CD4-positive, alpha-beta T cell treated with Interleukin-4 for 1 hour (primary cell): ENCODE measurements at places on chromosomes 16 and 17.
A peak's percentile ranks its signal among the peaks of the same experiment; 100 is the strongest.

GRCh38 chr17:15462976-15463772, 4.2 kb downstream of the CDRT4 start:
- DNase-seq: no peak

GRCh38 chr17:69547947-69548346, 133.4 kb downstream of the MAP2K6 start:
- DNase-seq: no peak

GRCh38 chr16:71467810-71468209, 5.8 kb upstream of the ZNF23 start:
- peak; percentile 21 for DNase-seq

DNA sequence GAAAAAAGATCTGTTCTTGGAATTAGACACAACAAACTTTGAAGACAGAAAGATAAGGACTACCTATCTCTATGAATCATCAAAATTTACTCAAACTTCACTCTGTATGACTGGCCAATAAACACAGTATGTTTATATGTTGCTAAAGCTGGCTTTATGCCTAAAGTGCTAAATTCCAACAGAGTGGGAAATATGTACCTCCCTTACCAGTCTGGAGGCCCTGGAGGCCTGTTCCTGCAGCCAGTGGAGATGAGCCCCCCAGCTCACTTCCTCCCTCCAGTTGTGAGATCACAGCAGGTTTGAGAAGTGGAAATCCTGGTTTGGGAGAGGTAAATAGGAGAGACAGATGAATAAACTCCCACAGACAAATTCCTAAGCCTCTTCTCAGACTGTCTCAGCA, 9.0 kb downstream of the ZNF23 start:
- DNase-seq: no peak

GRCh38 chr16:86578061-86578599, at the start of gene FOXL1:
FOXL1 (plus strand) TSS chr16:86578549; CDS start chr16:86578724, 175 bp downstream.
- no peak for DNase-seq

DNA sequence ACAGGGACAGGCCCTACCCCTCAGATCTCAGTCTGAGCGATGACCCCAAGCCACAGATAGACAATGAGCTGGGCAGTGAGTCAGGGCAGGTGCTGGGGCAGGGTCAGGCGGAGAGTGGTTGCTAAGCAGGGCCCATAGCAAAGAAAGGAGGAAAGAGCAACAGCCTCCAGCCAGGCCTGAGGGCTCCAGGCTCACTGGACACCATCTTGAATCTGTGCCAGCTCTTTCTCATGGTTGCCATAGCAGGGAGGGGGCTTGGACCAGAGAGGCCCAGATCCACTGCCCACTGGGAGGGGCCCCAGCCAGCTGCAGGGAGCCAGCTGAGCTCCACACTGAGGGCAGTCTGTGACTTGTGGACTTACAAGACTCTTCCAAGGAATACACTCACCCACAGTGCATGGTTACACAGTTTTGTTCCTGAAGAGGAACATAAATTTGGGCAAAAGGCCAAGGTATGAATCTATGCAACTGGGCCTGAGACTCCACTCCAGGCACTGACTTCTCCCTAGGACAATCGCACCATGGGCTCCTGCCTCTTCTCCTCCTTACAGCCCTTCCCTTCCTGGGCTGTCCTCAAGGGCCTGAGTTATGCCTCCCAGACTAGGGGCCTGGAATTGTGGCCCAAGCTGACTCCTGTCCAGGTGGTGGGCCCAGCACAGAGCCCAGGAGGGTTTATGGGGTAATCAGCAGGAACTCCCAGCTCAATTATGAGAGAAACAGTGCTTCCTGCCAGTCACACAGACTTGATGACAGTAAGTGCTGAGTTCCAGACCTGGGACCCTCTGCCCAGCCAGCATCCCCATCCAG, 59.9 kb downstream of the BEAN1 start:
- no peak for DNase-seq

DNA sequence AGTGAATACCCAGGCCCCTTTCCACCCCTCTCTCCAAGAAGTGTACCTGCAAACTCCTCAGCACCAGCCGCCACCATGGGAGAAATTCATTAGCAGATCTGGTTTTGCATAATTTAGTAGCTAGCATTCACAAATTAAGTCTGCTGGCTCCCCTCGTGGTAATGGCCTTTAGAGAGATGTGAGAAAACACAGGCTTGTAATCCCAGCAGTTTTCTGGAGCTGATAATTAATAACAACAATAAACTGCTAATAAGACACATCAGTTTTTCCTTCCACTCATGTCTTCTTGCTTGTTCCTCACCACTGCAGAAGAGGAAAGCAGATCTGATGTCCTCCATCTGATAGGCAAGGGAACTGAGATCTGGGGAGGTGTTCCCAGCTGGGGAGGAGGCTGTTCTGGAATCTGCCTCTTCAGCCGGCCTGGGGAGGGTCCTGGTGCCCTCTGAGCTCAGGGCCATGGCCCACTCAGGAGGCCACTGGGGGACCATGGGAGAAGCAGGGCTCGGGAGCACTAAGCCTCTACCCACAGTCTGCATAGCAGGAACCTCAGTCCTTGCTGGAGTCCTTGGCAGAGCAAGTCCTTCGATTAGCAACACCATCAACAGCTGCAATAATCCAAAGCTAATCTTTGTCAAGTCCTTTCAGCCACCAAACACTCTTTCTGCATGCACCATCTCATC, 74.2 kb upstream of the DNAJA2 start:
- no peak for DNase-seq

GRCh38 chr16:65665586-65665985, 543.7 kb upstream of the CDH11 start:
- no peak for DNase-seq

- DNase-seq: no peak
Observed at GRCh38 chr16:87135246-87136030, 181.8 kb downstream of the C16orf95 start.

DNA sequence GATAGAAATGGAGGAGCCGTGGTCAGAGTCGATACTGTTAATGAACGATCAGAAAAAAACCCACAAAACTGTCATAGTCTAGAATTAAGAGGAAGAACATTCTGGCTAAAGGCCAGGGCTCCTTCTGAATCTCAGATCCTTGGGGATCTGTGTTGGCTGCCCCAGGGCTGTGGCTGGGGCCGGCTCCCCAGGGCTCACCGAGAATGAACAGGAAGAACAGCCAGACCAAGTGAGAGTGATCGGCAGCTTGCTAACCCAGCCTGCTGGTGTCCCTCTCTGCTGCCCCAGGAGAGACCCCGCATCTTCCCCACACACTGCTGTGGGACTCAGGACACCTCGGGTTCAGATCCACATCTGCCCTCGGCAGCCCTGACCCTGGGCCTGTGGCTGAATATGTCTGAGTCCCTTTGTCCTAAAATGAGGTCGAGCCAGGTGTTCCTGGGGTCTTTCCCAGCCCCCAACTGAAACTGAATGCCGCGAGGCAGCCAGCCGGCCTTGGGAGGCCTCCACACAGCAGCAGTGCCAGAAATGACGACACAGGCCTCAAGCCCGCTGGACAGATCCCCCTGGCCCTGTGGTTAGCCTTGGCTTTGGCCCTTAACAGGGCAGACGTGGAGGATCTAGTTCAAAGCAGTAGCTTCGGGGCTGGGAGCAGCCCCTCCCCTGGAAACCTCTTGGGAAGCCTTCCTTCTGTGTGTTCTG, 23.9 kb upstream of the CLEC18A start:
- no peak for DNase-seq

DNA sequence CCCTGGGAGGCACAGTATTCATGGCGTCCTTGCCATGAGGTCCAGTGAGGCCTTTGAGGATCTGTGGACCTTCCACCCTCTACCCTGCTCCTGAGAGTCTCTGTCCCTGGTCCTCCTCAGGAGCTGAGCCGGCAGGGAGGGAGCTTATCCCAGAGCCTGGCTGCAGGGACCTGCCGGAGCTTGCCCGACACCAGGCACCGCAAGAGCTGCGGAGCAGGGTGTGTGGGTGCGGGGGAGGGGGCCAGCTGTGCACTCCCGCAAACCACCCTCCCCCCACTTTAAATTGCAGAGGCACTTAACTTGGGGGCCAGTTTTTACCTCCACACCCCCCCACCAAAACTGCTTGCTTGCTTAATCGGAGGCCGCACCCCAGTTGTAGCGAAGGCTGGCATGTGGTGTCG, 609 bp upstream of the ZNF750 start:
- no peak for DNase-seq
